NCI-H2081 (cell line): ENCODE measurements at places on chromosomes 16 and 17.

- DNase-seq: no peak
Measured at GRCh38 chr16:16021988-16022682, 72.7 kb downstream of the ABCC1 start.

DNA sequence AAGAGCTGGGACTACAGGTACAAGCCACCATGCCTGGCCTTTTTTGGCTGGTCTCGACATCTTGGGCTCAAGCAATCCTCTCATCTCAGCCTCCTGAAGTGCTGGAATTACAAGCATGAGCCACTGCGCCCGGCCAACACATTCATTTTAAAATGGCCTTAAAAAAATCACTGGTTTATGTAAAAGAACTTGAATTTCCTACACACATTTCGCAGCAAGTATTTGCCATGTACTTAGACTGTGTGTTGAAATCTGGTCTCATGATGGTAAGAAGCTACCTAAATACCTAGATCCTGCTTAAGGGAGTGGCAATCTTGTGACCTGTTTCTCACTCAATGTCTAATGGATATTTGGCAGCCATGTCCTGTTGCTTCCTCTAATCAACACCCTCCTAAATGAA lies 8.5 kb upstream of the CYTH1 start:
- no peak for DNase-seq

- no peak for DNase-seq
Measured at GRCh38 chr17:27199948-27200347, 94.0 kb upstream of the WSB1 start.

DNA sequence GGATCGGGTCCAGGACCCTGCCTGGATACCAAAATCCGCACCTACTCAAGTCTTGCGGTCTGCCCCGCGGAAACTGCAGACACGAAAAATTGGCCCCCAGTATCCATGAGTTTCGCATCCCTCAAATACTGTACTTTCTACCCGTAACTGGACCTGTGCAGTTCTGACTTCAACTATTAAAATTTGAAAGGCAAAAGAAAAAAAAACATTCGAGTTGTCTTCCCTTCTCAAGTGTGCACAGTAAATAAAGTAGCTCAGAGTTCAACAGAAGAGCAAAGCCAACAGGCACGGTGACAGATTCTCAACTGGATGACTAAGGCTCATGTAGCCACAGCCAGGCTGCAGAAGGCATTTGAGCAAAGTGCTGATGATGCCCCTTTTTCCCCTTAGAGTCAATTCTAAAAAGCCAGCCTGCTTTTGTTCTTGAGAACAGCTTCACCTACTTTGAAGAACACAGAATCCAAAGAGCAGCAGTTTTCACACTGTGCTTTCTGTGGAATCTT lies 32.5 kb downstream of the MARF1 start:
- no peak for DNase-seq

DNA sequence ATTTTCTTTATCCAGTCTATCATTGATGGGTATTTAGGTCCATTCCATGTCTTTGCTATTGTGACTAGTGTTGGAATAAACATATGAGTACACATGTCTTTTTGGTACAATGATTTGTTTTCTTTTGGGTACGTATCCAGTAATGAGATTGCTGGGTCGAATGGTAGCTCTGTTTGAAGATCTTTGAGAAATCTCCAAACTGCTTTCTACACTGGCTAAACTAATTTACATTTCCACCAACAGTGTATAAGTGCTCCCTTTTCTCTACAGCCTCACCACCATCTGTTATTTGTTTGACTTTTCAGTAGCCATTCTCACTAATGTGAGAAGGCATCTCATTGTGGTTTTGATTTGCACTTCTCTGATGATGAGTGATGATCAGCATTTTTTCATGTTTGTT lies 103.7 kb downstream of the GOSR1 start:
- DNase-seq: no peak

- peak; percentile 76 for DNase-seq
Measured at GRCh38 chr17:80832266-80832676, 159.4 kb upstream of the CHMP6 start.
